ENCODE measurements at places on chromosomes 5 and 9. TPM values are rescaled to one million over a fixed set of nuclear protein-coding genes. Genes with fewer than 3 reads are reported as not detected.

- no peak for DNase-seq
Measured at GRCh38 chr5:132464156-132464939, 26.2 kb downstream of the IRF1 start.

GRCh38 chr9:125239631-125240597 is 1.2 kb downstream of the HSPA5 start:
- DNase-seq: no peak

Gene CCIN
- 0.95 TPM for total RNA-seq

- DNase-seq: no peak
Measured at GRCh38 chr5:126443374-126443851, 20.2 kb downstream of the GRAMD2B start.
